ENCODE measurements at places on chromosomes 7 and 10.

DNA sequence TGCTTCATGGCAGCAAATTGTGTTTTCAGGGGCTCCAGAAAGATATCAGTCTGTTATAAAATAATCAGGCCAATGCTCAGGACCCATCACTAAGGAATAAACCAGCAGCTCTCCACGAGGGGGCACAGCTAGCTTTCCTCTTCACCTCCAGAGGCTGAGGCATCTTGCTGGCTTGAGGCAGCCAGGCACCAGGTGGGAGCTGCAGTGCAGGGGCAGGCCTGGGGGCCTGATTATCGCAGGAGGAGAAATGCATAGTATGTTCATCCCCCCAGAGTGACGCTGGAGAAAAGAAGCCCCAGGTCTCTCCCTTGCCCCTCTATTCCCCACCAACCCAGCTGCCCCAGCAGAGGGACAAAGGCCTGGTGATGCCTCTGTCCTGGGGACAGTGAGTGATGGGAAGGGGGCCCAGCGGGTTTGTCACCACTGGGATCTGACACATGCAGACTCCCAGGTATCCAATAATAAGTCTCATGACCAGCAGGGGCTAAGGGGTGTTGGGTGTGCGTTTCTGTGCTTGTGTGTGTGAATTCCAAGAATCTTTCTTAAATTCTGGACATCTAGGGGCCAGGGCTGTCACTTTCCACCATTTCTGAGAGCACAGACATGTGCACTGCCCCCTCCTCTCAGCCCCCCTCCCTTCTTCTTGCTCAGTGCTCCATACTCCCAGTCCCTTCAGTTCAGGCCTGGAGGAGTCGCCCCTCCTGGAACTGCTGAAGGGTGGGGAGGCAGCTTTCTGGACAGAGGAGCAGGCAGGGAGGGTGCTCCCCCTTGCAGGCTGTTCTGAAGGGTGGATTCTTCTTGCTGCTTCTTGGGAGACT is 128.1 kb upstream of the FAM20C start:
- no peak for DNase-seq

DNA sequence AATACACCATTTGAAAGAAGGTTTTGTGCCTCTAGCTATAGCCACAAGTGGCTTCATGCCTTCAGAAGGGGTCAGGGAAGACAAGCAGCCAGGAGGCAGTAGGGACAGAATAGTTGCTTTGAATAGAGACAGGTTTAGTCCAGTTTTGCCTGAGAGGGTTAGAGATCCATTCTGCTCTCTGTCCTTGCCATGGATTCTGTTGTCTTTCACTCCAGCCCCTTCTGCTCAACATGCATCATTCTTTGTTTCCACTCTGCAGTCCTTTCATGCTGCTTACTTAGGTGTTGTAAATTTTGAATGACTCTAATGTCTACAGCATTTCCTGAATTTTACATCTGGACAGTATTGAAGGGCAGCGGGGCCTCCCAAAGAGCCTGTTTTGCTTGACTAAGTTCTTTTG is 60.3 kb downstream of the CNTNAP2 start:
- no peak for DNase-seq

GRCh38 chr7:28761505-28761904 is 196.6 kb downstream of the TRIL start:
- no peak for DNase-seq

DNA sequence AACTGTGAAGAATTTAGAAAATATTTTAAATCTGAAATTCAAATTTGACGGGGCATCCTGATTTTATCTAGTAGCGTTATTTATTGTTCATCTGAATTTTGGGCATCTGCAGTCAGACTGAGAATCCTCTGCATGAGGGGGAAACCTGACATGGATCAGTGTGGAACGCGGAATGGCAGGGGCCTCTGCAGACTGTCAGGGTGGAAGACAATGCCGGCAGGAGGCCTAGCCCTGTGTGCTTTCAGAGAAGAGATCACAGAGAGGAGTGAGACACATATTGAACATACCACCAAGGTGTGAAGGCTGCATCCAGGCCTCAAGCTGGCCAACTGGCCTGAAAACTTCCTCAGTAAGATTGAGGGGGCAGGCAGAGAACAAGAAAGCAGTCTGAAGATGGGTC is 921.1 kb upstream of the GHITM start:
- no peak for DNase-seq

DNA sequence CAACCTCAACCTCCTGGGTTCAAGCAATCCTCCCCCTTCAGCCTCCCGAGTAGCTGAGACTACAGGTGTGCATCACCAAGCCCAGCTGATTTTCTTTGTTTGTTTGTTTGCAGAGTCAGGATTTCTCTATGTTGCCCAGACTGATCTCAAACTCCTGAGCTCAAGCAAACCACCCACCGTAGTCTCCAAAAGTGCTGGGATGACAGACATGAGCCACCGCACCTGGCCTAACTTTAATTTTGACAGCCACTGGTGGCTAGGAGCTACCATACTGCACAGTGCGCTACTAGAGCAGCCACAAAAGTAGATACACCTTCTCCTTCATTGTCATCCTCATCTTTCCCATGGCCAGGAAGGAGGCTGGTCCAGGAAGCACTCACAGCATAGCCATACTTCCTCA is 31.2 kb upstream of the GATA3 start:
- DNase-seq: no peak

- no peak for DNase-seq
These were observed 12.2 kb upstream of the CHST15 start for GRCh38 chr10:124105594-124105993.

- no peak for DNase-seq
These were observed 156.6 kb downstream of the PRKAG2 start for GRCh38 chr7:151720280-151720679.

- no peak for DNase-seq
These were observed 61.0 kb upstream of the PAPSS2 start for GRCh38 chr10:87598700-87599099.

DNA sequence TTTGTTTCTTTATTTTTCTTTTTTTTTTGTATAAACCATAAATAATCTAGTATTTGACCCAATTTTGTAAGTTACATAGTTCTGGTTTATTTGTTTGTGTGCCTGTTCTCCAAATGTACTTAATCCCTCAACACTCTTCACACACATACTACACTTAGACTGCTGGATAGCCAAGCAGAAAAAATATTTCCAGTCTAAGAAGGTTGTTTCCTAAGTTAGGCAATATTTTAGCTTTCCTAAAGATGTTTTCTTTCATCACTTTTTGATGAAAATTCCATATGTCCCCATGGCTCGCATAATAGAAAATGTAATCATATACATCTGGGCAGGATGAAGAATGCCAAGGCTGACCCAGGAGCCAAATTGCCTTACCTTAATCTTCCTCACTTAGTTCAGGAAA is 105.3 kb downstream of the PPP1R3A start:
- DNase-seq: no peak

GRCh38 chr10:131559450-131559911 is 248.0 kb upstream of the TCERG1L start:
- no peak for DNase-seq

GRCh38 chr7:82080254-82080927 is 310.5 kb upstream of the HGF start:
- DNase-seq: peak; percentile 66

GRCh38 chr7:99560834-99561736 is 2.6 kb downstream of the ZNF655 start:
- DNase-seq: no peak

- no peak for DNase-seq
These were observed 76.5 kb downstream of the TEX36 start for GRCh38 chr10:125606414-125607010.

DNA sequence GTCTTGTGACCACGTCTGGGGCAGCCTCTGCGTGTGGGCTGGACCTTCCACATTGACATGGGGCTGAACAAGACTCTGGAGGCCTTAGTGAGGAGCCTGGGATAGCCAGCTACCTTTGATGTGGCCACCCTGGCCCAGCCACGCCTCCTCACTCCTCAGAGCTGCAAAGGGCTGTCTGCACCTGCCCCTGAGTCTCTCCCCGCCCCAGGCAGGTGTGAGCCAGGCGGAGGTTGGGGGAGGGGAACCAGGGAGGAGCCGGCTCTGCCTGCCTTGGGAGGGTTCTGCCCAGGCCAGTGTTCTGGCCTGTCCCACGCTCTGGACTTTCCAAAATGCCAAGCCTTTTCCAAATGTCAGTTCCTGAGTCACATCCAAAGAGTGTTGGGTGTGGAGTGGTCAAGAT is 72.2 kb downstream of the GTF2IRD1 start:
- DNase-seq: no peak

- peak; percentile 43 for DNase-seq
These were observed 14.4 kb upstream of the WBP1L start for GRCh38 chr10:102729029-102730026.

- no peak for DNase-seq
These were observed 7.0 kb upstream of the TMEM243 start for GRCh38 chr7:87226495-87226894.

- DNase-seq: no peak
These were observed 3.3 kb upstream of the CUEDC2 start for GRCh38 chr10:102435529-102436233.

- DNase-seq: no peak
These were observed 711.2 kb downstream of the GRID1 start for GRCh38 chr10:85655411-85655810.

- DNase-seq: no peak
These were observed 160.5 kb downstream of the BAMBI start for GRCh38 chr10:28837613-28838390.

DNA sequence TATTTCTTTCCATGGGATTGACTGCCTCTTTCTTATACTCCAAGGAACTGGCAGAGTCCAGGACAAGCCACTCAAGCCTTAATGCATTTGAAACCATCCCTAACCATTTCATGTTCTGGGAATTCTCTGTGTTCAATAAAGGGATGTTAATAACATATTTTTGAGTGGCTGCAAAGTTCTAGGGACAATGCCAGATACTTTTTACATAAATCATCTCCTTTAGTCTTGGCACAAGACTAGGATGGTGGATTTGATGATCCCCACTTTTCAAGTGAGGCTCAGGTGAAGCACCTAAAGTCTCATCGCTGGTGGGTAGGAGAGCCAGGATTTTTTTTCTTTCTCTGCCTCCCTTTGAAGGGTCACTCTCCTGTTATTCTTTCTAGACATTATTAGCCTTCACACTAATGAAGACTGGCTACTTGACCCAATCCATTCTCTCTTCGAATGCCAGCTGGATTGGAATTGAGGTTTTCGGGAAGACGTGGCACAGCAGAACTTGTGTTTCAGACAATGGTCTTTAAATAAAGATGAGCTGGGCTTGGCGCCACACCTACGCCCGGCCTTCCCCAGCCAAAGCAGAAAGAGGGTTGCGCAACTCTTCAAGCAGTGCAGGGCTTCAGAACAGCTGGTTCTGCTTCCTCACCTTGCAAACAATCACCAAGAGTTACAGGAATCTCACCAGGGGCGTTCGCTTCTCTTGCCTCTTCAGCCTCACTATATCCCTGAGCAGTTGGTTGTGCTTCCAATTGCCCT is 73.8 kb upstream of the BMPER start:
- DNase-seq: no peak

DNA sequence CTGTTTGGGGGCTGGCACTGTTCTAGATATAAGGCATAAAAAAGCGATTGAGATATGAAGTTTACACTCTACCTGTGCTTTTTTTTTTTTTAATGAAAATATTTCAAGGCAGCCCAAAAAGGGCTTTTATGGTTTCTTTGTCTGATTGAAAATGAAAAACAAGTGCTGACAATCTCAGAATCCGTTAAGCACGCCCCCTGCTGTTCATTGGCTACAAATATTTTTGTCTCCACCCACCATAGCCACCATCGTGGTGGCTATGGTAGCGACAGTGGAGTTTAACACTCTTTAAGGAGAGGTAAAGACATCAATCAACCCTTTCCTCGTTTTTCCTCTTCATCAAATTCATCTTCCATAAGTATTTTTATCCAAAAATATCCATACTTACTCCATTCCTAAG is 94.2 kb downstream of the CD36 start:
- no peak for DNase-seq

GRCh38 chr7:65477326-65477725 is 103.7 kb downstream of the ZNF92 start:
- DNase-seq: no peak

DNA sequence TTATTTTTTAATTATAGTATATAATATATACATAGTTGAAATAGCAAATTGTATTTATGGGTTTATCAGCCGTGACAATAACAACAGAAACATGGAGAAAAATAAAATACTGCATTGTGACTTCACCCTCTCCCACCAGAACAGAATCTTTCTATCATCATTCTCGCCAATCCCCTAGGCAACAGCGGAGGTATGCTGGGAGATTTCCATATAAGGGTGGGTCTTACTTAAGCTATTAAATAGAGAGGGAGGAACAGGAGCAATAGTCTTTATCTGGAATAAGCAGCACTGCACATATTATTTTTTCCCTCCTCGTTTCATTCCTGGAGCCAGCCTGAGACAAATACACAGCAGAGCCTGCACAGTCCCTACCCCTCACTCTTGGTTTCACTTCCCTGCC is 1214.9 kb downstream of the XPNPEP1 start:
- no peak for DNase-seq

- no peak for DNase-seq
These were observed 88.7 kb upstream of the MYL10 start for GRCh38 chr7:101717628-101718357.

GRCh38 chr10:48799341-48800006 is 114.8 kb downstream of the WDFY4 start:
- DNase-seq: no peak

DNA sequence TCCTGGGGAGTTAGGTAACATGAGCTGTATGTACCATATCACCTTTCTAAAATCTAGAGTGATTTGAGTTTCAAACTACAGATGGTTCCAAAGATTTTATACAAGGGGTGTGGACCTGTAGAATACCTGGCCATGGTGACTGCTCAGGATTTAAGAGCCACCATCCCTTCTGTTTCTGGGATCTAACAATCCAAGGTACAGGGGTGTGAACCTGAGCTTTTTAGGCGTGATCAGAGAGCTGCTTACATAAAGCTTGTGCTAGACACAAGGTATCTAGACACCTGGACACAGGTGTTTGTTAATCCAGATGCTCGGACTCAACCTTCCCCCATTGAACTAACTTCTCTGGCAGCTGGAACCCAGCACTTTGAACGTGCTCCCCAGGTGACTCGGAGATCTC is 516.4 kb downstream of the RPS24 start:
- no peak for DNase-seq

- no peak for DNase-seq
These were observed 37.0 kb upstream of the LRRC17 start for GRCh38 chr7:102875700-102876295.

GRCh38 chr7:26574476-26574875 is 282.8 kb downstream of the SNX10 start:
- DNase-seq: no peak

GRCh38 chr10:28714401-28715053 is 37.2 kb downstream of the BAMBI start:
- no peak for DNase-seq

- DNase-seq: no peak
These were observed 53.4 kb downstream of the TSPAN15 start for GRCh38 chr10:69504576-69505250.

GRCh38 chr10:85786401-85786899 is 580.1 kb downstream of the GRID1 start:
- no peak for DNase-seq

DNA sequence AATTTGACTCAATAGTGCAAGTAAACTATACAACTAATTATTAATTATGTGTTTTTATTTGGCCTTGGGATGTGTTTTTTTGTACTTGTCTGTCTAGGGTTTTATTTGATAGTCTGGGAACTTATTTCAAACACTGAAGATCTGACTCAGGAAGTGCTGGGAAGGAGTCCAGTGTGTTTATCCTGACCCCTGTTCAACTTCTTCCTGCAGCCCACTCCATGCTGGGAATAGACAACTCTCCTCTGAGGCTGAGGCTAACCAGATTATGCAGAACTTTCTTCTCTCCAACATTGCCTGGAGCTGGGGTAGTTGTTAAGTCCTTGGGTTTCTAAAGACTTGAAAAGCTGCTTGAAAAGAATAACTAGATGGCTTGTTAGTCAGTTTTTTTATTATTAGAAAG is 6.9 kb downstream of the CISD1 start:
- DNase-seq: no peak

Data from GM06990 (cell line).